ENCODE measurements at places on chromosomes 1 and 21.
A peak's percentile ranks its signal among the peaks of the same experiment; 100 is the strongest.

GRCh38 chr1:183870351-183871077 lies 65.6 kb downstream of the RGL1 start:
- peak; percentile 92 for DNase-seq

- DNase-seq, result no peak
Observed at GRCh38 chr1:229655781-229656180, 29.7 kb downstream of the URB2 start.

- DNase-seq, result no peak
Observed at GRCh38 chr1:223872308-223872901, 26.7 kb upstream of the TP53BP2 start.

DNA sequence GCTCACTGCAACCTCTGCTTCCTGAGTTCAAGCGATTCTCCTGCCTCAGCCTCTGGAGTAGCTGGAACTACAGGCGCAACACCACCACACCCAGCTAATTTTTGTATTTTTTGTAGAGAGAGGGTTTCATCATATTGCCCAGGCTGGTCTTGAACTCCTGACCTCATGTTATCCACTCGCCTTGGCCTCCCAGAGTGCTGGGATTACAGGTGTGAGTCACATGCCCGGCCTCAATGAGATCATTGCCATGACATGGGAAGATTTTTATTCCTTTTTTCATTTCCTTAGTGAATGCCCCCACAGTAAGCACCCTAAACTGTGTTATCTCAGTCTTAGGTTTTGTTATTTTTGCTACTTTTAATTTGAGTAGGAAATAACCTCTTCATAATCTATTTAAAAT lies 977.9 kb downstream of the BRINP3 start:
- DNase-seq, result no peak

GRCh38 chr1:151825204-151825603 lies 6.4 kb downstream of the RORC start:
- no peak for DNase-seq

DNA sequence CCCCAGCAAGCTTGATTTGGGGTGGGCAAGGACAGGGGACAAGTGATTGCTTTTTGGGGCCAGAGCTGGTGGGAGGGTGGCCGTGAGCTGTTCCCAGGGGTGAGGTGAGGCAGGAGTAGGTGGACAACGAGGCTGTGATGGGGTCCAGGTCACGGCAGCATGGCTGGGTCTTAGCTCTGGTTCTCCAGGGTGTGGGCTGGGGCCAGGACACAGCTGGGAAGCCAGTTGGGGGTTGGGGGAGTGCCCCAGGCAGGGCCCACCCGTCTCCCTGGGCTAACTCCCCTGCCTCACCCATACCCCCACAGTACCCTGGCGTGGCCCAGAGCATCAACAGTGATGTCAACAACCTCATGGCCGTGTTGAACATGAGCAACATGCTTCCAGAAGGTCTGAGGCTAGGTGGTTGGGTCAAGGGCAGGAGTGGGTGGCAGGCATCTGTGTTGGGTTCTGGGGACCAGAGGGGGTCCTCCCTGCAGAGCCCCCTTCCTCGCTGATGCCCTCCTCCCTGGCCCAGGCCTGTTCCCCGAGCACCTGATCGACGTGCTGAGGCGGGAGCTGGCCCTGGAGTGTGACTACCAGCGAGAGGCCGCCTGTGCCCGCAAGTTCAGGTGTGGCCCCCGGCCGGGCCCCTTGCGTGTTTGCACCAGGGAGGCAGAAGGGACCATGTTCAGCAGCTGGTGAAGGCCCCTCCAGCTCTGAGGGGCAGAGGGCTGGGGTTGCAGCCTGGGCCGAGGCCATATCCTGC lies 43.3 kb downstream of the COQ8A start:
- DNase-seq, result peak; percentile 56

- DNase-seq, result no peak
Observed at GRCh38 chr1:6009120-6010040, 17.2 kb upstream of the NPHP4 start.

DNA sequence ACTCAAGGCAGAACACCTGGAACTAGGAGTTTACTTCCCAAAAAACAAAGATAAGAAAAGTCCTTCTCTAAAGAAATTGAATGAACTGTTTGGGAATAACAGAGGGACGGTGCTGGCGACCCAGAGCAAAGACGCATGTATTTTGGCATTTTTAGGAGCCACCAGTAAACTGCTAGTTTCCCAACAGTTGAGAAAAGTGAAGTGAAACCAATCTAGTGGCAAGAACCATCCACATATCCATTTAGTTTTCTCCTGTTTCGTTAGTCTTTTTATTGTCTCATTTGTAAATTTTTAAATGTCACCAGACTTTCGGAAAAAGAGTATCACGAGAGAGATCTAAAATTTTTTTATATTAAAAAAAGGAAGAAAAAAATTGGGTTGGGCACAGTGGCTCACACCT lies 30.2 kb downstream of the ODF2L start:
- no peak for DNase-seq

DNA sequence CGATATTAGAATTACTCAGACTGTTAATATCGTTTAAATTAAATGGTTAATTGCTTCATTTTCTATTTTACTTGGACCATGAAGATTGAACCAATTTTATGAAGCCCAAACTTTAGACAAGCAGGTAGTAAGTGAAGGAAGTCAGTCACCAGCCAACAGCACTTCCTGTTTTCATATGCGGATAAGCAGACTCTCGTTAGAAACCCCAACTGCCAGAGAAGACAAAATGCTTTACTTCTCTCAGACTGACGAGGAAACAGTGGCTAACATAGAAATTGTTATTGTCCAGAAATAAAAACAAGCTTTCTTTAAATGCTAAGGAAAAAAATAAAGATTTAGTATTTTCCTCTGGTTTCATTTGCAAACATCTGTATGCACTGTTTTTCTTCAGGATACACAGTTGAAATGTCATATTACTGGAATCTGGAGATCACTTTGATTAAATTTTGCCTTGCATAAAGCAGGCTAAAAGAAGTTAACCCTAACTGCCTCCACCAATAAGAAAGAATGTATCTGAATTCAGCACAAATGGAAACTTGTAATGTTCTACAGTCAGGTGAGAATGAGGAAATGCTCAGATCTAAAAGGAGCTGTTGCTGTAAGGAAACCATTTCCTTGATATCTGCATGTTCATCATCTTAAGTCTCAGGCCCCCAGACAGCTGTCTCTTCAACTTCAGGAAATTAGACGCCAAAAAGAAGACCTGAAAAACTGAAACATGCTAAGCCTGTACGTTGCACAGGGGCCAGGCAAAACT lies 129.8 kb upstream of the SAMSN1 start:
- no peak for DNase-seq

GRCh38 chr1:119978018-119978505 lies 81.7 kb upstream of the ADAM30 start:
- DNase-seq, result no peak
